ENCODE measurements at places on chromosomes 2 and 18. TPM values are rescaled to one million over a fixed set of nuclear protein-coding genes. Genes with fewer than 3 reads are reported as not detected.

HOXD1 gene
- 0.06 TPM for total RNA-seq

LIMS4 gene
- total RNA-seq, result 1.5 TPM

KCNE4 gene
- not detected for total RNA-seq

LINC00305 gene
- not detected for total RNA-seq

LYG2 gene
- total RNA-seq, result 0.30 TPM

RTP5 gene
- not detected for total RNA-seq

CWC22 gene
- 44.5 TPM for total RNA-seq

TMEM169 gene
- 8.2 TPM for total RNA-seq

GKN1 gene
- not detected for total RNA-seq

DOK1 gene
- total RNA-seq, result 1.7 TPM

PAX3 gene
- total RNA-seq, result 116 TPM

GNAL gene
- total RNA-seq, result 2.9 TPM

TTN gene
- total RNA-seq, result 26.2 TPM

RAB6D gene
- not detected for total RNA-seq

ANKRD62 gene
- not detected for total RNA-seq

HOXD10 gene
- 2.2 TPM for total RNA-seq

BCL2L11 gene
- total RNA-seq, result 16.4 TPM

GAD1 gene
- total RNA-seq, result 10.9 TPM

STK39 gene
- 7.9 TPM for total RNA-seq

Data from SJCRH30 (cell line).